A549 treated with Mapracorat at 1 μM for 4 hours (cell line): ENCODE measurements at places on chromosomes 13 and 19. TPM values are rescaled to one million over a fixed set of nuclear protein-coding genes. Genes with fewer than 3 reads are reported as not detected.

HAUS8 gene
- 11.5 to 15.8 TPM (median 14.3 TPM) in 5 replicates for total RNA-seq

LRRC4B gene
- 0.28 to 0.51 TPM (median 0.50 TPM) in 5 replicates for total RNA-seq

FUT6 gene
- 0.15 TPM in 1 of 5 replicates, not detected in the others for total RNA-seq

SPATA13 gene
- total RNA-seq = 6.7 to 10.0 TPM (median 7.7 TPM) in 5 replicates

ADAMTSL5 gene
- total RNA-seq = 2.3 to 3.5 TPM (median 3.4 TPM) in 5 replicates

IGFL4 gene
- total RNA-seq = 0.28 to 0.52 TPM (median 0.41 TPM) in 5 replicates

COX7A1 gene
- total RNA-seq = not detected in 5 replicates

KISS1R gene
- total RNA-seq = 0.31 to 0.65 TPM (median 0.54 TPM) in 4 of 5 replicates, not detected in the other

PGLYRP2 gene
- total RNA-seq = 0.06 TPM in 1 of 5 replicates, not detected in the others

VSTM2B gene
- not detected in 5 replicates for total RNA-seq

CNMD gene
- total RNA-seq = not detected in 5 replicates

SIGLEC5 gene
- not detected in 5 replicates for total RNA-seq
